ENCODE measurements at places on chromosomes 11 and 22.

GRCh38 chr11:64787526-64788320 is 9.4 kb upstream of the SF1 start:
- DNase-seq, result peak; percentile 74

DNA sequence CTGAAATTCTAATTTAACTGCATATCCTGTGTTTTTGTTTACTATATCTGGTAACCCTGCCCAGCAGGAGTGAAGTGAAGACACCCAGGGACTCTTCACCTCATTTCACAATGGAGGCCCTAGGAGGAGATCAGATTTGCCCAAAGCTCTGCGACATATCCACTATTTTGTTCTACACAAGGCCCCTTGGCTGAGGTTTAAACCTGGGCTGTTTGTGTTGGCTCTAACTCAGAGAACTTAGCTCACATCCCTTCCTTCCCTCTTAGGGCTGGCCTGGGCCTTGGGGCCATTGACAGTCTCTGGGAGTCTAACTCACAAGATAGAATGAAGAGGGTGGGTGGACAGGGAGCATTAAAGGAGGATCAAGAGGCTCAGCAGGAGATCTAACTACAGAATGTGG is 8.2 kb upstream of the PLA2G3 start:
- DNase-seq, result no peak

GRCh38 chr11:93983542-93984195 is 37.5 kb upstream of the HEPHL1 start:
- DNase-seq, result no peak

GRCh38 chr11:95157824-95158223 is 68.2 kb downstream of the ENDOD1 start:
- DNase-seq, result no peak

DNA sequence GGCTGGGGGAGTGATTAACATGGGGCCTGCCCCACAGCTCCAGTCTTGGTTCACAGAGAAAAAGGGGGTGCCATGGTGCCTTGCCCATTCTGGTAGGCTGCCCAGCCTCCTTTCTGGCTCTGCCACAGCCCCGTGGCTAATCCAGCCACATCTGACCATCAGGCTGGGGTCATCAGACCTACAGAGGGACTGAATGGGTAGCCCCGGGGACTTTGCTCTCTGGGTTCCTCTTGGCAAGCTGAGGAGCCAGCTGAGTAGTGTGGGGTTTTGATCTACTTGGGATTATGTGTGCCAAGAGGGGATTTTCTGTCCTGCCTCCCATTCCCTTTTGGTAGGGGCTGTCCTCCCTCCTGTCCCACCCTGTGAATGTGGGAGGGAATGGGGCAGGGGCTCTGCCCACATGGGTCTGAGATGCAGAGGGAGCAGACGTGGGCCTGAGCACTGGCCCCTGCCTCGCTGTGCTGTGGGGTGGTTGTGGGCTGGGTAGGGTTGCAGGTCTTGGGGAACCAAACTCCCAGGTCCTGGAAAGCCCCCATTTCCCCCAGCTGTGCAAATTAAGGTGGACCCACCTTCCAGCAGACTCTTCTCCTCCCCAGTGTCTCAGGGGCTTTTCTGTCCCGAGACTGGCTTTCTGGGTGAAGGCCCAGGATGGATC is 32.0 kb downstream of the CD82 start:
- no peak for DNase-seq

- no peak for DNase-seq
These were observed 1.2 kb downstream of the TRABD start for GRCh38 chr22:50186761-50187523.

DNA sequence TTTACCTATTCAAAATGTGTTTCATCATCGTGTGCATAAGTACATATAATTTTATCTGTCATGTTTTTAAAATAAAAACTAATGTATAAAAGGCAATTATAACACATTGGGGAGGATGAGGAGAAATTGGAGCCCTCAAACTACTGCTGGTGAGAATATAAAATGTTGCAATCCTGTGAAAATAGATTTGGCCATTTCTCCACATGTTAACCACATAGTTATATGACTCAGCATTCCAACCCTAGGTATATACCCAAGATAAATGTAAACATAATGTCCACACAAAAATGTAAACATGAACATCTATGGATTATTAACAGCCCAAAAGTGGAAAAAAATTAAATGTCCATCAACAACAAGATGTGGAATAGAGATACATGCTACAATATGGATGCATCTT is 928.0 kb upstream of the FAT3 start:
- no peak for DNase-seq

DNA sequence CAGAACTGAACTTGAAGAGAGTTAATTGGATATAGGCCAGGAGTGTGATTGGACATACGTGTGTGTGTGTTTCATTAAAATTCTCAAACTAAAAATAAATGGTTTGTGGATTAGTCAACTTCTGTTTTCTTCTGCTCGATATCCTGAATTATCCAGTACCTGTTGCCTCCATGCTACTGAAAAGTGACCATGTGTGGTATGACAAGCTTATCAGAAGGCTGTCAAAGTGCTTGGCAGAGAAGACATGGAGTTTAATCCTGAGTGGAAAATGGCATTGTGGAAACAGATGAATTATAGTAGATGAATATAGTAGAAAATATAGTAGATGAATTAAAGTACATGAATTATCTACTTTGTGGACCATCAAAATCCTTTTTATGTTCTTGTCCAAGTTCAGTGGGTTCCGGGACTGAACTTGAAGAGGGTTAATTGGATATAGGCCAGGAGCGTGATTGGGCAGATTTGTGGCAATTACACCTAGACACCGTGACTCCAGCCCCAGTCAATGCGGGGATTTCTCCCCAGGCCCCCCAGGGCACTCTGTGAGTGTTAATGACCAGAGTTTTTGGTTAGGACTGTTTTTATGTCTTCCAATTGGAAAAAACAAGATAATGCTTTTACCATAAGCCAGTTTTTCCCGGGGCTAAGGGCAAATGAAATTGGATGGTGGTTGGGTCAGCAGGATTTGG is 30.1 kb downstream of the GRAMD1B start:
- DNase-seq, result no peak

DNA sequence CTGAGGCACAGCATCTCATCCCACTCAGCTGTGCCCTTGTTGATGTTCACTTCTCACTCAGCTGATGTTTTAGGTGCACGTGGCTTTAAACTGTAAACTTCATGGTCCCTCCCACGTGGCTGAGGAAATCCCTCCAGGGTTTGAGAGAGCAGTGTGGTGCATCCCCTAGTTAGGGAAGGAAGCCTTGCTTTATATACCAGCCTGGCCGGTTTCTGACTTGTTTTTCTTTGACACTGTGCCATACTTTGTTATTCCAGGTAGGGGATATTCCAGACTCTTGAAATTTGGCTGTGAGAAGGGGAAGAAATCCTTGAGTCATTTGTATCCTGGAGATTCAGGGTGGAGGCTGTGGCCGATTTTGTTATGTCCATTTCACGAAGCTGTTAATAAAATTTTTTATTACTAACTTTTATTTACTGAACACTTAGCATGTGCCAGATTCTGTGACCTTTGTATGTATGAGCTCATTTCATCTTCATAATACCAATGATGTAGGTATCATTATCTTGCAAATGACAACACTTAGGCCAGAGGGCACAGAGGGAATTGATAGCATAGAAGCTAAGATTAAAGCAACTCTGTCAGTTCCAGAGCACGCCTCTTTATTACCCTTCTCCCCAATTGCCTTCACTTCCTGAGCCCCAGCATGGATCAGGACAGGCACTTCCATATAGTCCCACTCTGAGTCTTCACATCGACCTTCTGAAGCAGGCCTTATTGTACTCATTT is 116.6 kb downstream of the NAV2 start:
- no peak for DNase-seq

GRCh38 chr11:2558397-2558796 is 113.6 kb downstream of the KCNQ1 start:
- DNase-seq, result no peak

- peak; percentile 81 for DNase-seq
These were observed 9.6 kb downstream of the ADM start for GRCh38 chr11:10314199-10315072.

- DNase-seq, result no peak
These were observed 190.0 kb downstream of the GRIA4 start for GRCh38 chr11:105799728-105800462.

- no peak for DNase-seq
These were observed 1166.2 kb downstream of the TBC1D22A start for GRCh38 chr22:47928631-47929030.

DNA sequence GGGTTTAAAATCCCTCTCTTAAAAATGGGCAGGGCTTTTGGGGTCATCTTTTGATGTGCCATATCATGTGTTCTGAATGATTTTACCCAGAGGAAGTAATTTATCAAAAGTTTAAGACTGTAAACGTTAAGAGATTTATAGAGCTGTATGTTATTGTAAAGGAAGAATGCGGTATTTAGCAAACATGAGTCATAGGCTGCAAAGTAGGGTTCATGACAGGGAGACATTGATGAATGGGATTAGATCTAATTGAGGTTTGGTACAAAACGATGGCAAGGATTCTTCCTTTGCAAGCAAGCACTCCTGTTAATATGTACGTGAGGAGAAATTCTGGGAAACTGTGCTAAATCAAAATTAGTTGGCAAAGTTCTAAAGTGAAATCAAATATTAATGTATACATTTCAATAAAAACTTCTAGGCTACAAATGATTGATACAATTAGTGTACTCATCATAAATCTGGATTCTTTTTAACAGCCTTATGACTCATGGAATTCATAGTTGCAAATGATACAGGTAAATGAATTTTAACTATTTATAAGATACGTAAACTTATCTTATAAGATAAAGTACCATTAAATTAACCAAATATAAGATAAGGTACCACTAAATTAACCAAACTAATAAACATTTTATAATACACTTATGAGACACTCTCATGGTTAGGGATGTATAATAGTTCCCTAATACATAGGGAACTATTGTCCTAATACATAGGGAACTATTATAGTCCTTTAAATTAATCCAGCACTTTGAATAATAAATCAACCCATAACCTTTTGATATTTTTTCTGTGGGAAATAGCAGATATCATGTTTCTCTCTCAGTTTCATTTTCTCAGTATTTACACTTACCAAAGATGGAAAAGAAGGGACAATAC is 58.4 kb downstream of the KIF18A start:
- DNase-seq, result no peak

DNA sequence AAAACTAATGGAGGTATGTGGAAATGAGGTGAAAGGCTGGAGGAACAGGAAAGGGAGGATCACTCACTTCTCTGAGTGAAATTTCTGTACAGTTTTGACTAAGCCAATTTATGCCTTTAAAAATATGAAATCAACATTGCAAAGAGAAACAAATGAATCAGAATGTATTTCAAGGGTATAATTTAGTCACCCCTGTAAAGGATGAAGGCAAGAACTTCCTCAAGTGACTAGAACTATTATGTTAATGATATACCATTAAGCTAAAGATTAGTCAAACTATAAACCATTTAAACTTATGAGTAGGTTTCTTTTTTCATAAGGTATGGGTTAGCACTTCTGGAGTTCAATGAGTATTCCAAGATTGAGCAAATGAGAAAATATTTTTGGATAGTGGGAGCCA is 184.5 kb upstream of the CHORDC1 start:
- DNase-seq, result no peak

- no peak for DNase-seq
These were observed 69.6 kb downstream of the ZBTB16 start for GRCh38 chr11:114129142-114129541.

DNA sequence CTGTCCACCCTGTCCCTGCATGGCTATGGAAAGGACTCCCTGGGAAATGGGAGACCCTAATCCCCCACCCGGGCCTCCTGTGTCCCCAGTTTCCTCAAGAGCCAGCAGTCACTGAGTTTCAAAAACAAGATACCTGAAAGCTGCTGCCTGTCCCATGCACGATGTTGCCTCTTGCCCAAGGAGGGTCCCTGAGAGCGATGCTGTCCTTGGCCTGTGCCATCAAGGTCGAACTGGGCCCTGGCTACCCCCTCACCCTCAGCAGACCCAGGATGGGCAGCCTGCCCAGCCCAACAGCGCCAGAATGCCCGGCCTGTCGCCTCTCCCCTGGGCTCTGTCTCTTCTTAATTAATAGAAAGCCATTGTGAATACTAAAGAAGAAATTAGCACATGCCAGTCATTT is 104.5 kb upstream of the LMO1 start:
- no peak for DNase-seq

DNA sequence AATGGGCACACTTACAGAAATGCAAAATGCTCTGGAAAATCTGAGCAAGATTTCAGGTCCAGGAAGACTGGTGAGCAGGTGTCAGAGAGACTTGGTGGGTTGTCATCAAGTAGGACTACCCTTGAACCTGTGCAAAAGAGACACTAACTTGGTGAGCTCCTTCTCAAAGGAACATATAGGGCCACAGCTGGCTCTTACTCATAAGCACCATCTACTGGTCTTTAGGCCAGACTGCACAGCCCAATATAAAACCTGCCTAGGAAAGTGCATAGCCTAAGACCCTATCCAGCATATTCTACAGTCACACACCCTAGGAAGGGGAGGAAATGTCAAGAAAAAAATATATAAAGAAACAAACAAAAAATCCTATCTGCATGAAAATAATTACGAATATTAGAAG is 18.2 kb upstream of the OR10W1 start:
- DNase-seq, result peak; percentile 5

DNA sequence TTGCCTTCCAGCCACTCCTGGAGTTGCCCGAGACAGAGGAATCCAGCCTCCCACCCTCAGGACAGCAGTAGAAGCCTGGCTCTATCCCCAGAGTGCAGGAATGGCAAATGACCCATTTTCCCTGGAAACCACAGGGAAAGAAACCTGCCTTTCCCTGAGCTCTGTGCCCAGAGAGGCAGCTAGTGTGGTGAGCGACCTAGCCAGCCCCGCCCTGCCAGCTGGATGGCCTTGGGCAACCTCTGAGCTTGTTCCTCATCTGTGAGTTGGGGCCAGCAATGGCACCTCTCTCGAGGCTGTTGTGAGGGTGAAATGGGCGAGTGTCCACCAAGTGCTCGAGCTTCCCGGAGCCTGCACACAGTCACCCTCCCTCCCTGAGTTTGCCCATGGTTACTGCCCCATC is 3.7 kb downstream of the OMP start:
- no peak for DNase-seq

DNA sequence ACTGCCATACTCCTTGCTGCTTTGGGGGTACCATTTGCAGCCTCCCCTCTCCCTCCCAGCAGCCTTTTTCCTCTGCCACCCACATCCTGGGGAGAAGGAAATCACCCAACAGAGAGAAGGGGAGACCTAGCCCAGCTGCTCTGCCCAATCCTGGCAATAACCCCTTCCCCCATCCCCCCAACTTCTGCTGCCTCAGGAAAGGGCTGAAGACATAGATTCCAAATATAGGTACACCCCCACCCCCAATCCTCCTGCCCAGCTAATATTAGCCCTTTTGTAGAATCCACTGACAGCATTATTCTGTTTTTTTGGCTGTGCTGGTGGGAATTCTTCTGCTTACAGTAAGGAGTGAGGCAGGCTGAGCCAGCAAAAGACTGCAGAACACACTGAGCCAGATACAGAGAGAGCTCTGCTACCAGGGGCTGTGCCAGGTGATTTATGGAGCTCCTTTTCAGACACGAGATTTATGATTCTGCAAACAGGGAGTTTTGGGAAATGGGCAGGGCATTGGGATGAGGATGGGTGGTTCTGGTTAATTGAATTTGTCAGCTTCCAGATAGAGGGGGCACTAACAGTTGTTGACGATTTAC is 164.0 kb downstream of the TENM4 start:
- DNase-seq, result no peak

Measured in germinal center (tissue), 1 donor.